ENCODE measurements at places on chromosomes 2 and 18.

DNA sequence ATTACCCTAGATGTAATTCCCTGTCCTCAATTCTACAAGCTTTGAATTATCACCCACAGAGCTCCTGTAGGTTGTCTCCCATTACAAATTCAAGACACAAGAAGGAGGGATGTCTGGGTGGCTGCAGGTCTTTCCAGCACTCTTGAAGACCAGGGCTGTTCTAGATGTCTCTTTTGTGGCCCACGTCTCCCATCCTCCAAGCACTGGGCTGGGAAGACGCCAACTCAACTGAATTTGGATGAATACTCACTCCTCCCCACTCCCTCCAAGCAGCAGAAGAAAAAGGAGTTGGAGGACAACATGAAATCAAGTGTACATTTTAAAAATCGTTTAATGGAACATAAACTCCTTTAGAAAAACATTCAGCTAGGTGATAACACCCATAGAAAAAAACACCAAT lies 31.2 kb downstream of the SMAD7 start:
- no peak for DNase-seq

- DNase-seq: no peak
These were observed 62.3 kb downstream of the ITGA6 start for GRCh38 chr2:172489681-172490080.

GRCh38 chr2:69943000-69943842 lies 18.2 kb downstream of the ASPRV1 start:
- DNase-seq: no peak

- no peak for DNase-seq
These were observed 46.9 kb upstream of the GREB1L start for GRCh38 chr18:21194871-21195771.

- no peak for DNase-seq
These were observed 170.5 kb downstream of the EIPR1 start for GRCh38 chr2:3207091-3207491.

DNA sequence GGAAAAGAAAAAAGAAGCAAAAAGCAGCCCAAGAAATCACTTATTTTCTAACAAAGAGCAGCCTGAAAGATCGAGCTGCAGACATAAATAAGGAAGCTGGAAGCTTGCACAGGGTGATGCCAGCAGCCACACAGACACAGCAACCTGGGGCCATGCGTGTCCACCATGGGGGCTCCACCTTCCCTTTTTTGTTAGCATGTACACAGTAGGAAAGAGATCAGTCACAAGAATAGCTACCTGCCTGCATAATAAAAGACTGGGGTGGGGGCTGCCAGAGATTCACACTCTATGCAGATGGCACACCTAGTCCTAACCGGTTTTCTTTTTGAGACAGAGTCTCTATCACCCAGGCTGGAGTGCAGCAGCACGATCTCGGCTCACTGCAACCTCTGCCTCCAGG lies 2.9 kb upstream of the CNOT11 start:
- DNase-seq: no peak

DNA sequence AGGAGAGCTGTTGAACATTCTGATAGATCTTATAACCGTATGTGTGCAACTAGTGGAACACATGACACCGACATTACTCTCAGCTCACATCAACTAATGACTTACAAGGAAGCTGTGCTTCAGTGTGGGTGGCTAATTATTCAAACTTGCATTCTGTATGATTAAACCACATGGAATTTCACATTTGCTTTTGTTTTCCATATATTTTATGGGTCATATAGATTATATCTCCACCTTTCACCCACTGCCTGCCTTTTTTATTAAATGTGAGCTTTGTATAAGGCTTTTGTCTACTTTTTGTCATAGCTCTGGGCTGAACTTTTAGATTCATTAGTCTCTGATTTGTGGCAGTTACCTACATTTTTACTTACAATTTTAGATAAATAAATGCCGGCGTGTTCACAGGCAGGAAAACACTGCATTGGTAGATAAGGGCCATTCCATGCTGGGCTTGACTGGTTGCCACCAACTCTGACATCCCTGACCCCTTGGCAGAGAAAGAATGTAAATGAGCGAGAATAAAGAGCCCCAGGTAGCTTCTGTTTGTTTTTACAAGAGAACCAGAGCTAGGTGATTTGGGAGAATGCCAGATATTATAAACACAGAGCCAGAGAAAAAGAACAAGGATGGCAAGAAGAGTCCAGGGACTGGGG lies 35.7 kb downstream of the LYPD6 start:
- no peak for DNase-seq

- DNase-seq: no peak
These were observed 934.8 kb upstream of the DDX18 start for GRCh38 chr2:116879650-116880160.

GRCh38 chr18:22591222-22591621 lies 173.5 kb upstream of the CTAGE1 start:
- DNase-seq: no peak

DNA sequence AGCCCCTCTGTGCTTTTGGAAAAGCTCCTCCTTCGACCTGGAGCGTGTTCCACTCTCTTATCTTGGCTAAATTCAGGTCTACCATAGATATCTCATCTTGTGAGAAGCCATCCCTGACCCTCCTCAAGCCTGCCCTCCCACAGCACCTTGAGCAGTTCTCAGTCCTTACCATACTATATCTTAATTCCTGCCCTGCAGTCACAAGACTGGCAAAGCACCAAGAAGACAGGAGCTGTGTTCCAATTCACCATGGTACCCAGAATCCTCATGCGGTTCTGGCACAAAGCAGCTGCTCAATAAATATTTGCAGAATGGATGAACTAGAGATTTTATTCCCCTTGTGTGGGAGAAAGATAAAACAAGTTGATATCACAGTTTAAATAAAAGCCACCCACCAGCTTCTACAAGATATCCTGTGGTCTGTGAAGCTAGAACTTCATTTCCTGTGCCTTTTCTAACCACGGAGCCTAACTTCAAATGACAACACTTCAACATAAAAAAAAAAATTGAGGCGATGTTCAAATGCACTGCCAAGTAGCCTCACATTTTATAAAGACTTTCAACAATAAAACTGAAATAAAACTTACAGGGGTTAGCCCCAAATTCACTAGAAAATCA lies 19.5 kb downstream of the MARCHF4 start:
- no peak for DNase-seq
